MG63 (cell line): ENCODE measurements at places on chromosomes 3 and 15.

DNA sequence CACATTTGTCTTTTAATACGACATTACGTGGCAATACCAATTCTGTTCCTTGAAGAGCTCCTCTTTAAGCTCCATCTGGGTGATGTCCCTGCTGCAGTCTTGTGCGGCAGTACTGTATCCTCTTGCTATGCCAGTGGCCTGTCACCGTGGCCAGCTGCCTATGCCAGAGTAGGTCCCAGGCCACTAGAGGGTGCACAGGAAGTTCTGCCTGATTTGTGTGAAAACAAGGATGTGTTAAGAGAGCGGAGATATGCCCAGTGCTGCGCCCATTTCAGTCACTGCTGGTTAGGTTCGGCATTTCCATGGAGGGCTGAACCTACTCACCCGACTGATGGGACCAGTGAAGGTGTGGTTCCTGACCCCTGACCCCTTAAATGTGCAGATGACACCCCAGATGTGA, 25.2 kb downstream of the NIPA1 start:
- DNase-seq = no peak

DNA sequence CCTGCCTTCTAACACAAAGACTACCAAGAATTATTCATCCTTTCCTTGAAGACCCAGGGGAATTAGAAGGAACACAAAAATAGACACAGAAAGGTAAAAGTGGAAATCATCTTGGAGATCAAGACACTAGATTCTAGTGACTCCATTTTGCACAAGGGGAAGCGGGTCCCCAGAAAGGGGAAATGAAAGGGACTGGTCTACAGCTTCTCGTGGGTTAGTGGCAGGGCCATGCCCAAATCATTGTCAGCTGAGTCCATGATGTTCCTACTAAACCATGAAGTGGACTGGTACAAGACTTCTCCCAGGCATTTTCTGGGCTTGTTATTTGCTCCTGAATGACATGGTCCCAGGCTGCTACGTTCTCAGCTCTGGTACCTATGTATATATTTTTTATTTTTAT, 230.7 kb upstream of the TPRG1 start:
- DNase-seq = no peak

GRCh38 chr15:81286621-81287121, 37.3 kb downstream of the STARD5 start:
- DNase-seq = no peak

- DNase-seq = no peak
Measured at GRCh38 chr3:192068464-192069254, 607.7 kb downstream of the PYDC2 start.

DNA sequence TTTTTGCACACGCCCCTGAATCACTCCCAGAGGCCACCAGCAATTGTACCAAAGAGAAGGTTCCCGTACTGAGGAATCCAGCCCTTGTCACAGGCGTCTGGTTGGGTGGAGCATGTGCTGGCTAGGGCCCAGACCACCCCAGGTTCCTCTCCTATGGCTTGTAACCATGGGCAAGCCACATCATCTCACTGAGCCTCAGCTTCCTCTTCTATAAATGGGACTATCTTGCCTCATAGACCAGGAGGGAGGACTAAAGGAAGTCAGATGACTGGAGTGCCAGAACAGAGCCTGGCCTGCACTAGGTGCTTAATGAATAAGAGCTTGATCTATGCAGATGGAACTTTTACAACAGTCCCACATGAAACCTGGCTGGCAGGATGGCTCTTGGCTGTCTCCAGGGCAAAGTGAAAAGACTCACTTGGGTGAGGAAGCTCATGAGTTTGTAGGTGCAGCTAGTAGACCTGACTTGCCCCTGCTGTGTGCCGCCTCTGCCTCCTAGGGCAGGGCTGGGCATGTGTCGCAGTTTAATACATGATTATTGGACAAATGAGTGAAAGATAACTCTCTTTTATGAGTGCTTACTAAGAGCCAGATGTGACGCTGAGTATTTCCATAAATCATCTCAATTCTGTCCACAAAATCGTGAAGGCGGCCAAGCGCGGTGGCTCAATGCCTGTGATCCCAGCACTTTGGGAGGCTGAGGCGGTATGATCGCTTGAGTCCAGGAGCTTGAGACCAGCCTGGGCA, 29.3 kb downstream of the CTSH start:
- DNase-seq = no peak

DNA sequence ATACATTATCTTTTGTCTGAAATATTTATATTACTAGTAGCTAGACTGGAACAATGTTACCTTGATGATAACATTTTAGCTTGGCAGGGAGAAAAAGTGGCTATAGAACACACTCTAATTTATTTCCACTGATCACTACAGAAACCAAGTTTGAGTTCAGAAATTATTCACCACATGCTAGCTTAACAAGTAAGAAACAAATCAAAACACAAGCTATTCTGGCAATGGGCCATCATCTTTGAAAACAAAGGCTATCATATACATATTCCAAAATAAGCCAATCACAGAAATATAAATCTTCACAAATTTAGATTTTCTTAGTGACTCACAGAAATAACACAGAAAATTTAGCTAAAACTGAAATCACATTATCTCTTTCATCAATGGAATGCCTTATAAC, 17.1 kb downstream of the AQR start:
- no peak for DNase-seq

- DNase-seq = no peak
Measured at GRCh38 chr15:82871358-82871757, 61.9 kb downstream of the WHAMM start.

GRCh38 chr3:153783741-153784480, 337.3 kb upstream of the ARHGEF26 start:
- DNase-seq = no peak

DNA sequence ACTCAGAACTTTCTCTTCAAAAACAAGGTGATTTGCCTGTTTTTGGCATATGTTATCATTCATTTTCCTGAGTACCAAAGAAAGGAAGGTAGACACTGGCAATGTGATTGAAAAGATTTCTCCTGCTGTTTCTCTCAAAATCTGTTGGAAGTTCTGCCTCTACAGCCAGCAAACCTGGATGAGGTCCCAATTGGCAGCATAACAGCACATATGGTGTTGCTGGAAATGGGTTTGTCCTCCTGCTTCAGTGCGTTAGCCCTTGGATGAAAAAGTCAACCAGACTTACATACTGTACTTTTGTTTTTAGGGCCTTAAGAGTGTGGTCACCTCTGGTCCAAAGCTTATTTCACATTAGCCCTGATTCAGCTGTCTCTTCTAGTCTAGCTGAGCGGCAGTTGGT, 237.6 kb upstream of the MME start:
- no peak for DNase-seq

DNA sequence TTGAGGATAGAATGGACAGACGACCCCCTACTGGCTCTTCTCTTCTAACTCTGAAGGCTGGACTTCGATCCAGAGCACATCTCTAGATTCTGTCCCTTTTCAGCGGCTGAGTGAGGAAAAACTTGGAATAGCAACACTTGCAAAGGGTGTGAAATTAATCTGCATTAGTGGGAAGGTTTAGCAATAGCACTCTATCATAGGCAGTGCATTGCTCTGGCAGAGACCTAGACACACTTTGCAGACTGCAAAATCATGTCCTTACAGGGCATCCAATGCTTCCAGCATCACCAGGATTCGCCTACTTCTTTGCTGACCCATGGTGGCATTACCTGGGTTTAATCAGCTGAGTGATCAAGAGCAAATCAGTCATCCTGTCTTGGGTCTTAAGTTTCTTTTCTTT, 43.1 kb downstream of the DAPK2 start:
- DNase-seq = no peak

DNA sequence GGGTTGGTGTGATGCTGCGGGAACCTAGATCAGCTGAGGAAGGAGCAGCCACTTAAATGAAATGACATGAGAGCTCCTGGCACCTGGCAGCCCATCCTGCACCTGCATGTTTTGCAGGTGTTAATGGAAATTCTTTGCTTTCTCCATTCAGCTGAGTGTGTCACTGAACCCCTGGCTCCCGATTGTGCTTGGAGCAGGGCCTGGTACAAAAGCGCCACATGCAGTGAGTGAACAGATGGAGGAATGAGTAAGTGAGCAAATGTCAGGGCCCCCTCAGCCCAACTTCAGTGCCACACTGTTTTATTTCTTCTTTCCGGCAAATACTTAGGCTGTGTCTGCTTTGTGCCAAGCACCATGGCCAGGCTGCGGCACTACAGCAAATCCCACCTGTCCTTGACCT, 132.2 kb downstream of the ASB7 start:
- no peak for DNase-seq

DNA sequence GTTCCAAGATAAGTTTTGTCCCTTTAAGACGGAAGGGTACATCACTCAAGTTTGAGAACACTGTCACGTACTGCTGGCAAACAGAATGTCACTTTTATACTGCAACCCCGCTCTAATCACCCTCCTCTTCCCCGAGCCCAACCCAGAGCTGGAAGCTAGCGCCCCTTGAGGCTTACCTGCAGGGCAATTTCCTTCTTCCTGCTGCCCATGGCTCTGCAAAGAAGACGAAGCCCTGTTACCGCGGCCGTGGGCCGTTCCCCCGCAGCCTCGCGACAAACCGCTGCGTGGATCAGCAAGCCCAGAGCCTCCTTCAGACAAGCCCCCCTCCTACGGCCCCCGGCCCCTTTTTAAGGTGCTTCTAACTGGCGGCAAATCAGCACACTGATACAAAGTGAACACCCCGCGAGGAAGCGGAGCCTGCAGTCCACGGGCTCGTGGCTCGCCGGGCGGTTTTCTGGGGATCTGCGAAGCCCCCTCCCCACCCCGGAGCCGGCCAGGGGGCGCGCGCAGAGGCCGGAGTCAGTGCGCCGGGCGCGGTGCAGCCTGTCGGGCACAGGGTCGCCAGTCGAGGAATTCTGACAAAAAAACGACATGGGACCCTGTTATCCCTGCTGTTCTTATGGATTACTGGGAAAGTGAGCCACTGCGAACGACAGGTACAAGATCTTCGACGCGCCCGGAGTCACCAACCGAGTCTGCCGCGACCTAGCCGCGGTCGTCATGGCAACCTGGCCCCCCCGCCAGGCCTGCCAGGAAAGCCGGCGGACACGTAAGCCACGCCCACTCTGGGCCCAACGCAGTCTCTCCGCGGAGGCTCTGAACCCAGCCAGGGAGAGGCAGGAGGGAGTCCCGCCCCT, at the start of gene NME9:
Gene NME9, minus strand, starts transcription at position 725 of the 857 bp plus-strand sequence. Its CDS starts 516 bp downstream, at position 209.
- DNase-seq = peak; percentile 63

GRCh38 chr3:54120657-54121413, 1.5 kb upstream of the CACNA2D3 start:
- DNase-seq = peak; percentile 40

- no peak for DNase-seq
Measured at GRCh38 chr3:14244521-14245247, 66.1 kb downstream of the LSM3 start.
